ENCODE measurements at places on chromosomes 5 and 9.

GRCh38 chr9:136512651-136513071 is 29.8 kb upstream of the SEC16A start:
- no peak for DNase-seq

DNA sequence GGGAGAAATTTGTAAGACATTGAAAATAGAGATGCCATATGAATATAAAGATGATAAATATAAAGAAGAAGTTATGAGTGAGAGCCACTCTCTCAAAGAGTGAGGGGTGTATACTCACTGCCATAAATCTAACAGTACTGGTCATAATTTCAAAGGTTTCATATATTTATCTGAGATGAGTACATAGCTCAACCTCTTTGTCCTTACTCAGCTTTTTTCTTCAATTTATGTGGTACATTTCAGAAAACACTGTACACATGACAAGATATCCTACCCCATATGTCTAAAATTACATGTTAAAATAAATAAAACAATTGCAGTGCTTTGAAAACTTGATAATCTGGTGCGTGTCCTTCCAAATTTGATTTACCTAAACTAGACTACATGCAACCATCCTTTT is 5.2 kb upstream of the MCC start:
- no peak for DNase-seq

DNA sequence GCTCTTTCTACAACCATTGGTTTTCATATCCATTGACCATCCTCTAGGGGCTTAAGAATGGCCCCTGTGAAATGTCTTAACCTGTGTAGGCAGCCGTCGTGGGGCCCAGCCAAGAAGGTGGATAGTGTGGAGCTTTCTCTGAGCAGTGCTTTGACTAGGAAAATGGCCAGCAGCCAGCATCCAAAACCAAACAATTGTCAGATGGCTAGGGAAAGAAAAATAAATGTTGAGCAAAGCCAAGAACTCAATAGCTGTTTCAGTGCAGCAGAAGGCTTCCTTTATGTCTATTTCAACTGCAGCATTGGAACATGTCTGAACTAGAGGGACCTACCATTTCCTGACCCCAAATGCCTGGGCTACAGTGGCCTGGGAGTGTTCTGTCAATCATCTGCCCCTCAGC is 374.9 kb downstream of the TLE4 start:
- peak; percentile 33 for DNase-seq

- no peak for DNase-seq
Measured at GRCh38 chr9:34957492-34958410, at the start of gene PHF24. TSS of gene PHF24 (plus strand) at chr9:34958285. CDS start at chr9:34971299, 13,014 bp downstream.

GRCh38 chr5:157143127-157143971 is 684 bp upstream of the MED7 start:
- DNase-seq = peak; percentile 32

DNA sequence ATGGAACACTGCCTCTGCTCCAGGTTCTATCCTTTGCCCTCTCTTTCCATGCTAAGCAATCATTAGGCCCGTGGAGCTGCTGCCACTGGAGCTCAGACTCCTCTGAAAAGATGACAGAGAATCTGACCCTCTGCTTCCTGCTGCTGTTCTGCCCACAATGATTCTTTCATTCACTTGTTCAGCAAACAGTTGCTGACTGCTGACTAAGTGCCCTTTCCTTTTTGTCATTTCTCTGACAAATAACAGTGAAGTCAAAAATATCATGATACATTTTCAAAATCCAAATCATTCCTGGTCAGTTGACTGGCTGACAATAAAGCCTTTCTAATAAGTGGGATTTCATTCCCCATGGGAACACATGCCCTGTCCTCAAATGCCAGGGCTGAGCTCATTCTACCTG is 110.1 kb downstream of the SIL1 start:
- DNase-seq = no peak

Measured in astrocyte of the cerebellum (primary cell).